ENCODE measurements at places on chromosomes 7 and 10.

DNA sequence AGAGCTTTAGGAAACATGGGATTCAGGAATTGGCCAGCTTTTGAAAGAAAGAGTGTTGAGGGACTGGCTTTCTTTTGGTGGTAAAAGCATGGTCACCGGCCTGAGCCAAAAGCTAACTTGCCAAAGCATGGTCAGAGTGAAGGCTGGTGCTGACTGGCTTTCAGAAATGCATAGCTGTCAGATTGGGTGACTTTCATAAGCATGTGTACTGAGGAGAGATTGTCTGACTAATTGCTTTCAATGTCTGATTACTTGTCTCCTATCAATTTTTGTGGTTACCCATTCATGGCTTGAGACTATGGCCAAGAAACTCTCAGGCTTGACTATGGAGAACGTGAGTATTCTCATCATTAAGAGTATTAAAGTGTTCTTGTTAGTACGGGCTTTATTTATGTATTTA is 28.2 kb downstream of the ZNF25 start:
- no peak overlapping the region for H3K27ac ChIP-seq
- no peak overlapping the region for H3K4me3 ChIP-seq
- H3K27me3 ChIP-seq, result no peaks in the 10 kb centered on the region
- DNase-seq, result no peak

DNA sequence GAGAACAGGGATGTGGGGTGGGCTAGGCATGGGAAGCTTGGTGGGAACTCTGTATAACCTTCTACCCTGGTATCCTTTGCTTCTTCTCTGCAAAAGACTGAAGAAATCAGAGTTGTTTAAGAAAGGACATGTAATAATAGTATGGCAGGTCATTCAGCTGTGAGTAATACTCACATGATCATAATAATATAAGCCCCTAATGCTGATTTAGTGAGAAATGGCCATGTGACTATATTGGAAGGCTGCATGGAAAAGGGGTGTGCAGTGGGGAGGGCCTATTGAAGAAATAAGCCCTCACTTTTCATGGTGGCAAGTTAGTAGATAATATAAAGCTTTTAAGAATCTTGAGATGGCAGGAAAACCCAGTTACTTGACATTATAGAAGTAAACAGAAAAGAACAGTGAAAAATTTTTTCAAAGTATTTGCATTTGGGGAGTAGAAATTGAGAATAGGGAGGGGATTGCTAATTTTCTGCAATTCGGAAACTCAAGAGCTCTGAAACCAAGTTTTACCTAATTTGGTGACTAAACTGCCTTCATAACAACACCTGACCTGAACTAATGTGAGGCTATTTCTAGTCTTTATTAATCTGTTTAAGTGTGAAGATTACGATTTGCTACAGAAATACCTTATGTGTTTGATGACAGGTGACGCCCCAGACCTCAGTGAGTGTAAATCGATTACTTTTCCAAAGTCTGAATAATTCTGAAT is 44.4 kb downstream of the ATXN7L1 start:
- H3K27me3 ChIP-seq, result peaks cover 4% of the 10 kb centered on the region
- no peak overlapping the region for H3K27ac ChIP-seq
- no peak overlapping the region for H3K4me3 ChIP-seq
- no peak for DNase-seq
- H3K36me3 ChIP-seq, result peaks cover 3% of the 10 kb centered on the region
- peaks cover 2% of the 10 kb centered on the region for H3K4me1 ChIP-seq

DNA sequence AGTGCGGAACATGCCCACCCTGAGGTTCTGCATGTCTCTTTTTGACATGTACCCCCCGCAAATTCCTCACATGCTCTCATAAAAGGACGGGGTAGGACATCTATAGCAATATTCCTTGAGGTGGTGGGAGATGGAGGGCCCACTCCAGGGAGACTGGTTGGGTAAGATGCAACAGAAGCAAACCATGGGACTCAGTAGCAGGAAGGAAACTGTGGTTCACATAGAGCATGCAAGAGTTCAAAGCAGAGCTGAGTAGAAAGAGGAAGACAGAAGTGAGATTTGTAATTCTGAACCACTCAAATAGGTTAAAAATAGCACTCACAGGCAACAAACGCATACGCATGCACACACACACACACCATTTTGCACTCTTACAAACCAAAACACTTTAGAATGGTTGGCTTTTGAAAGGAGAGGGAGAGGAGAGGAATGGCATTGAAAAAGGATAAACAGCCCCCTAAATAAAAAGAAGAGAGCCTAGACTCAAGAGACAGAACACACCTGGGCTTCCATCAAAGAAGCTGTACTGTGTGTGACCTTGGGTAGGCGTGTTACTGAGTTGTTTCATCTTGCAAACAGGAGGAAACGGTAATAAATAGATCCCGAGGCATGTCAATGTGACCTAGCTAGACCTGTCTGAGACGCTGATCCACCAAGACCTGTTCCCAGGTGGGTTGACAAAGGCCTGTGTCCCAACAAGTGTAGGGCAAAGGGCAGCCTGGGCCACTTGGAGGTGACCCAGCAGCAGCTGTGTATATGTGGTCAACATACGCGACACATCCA is 77.6 kb upstream of the LRRC4 start:
- peaks cover 29% of the 10 kb centered on the region for H3K27me3 ChIP-seq
- peaks cover 75% of the 10 kb centered on the region for H3K4me1 ChIP-seq
- H3K4me3 ChIP-seq, result peak overlapping the region; percentile 57
- peaks cover 3% of the 10 kb centered on the region for H3K36me3 ChIP-seq

DNA sequence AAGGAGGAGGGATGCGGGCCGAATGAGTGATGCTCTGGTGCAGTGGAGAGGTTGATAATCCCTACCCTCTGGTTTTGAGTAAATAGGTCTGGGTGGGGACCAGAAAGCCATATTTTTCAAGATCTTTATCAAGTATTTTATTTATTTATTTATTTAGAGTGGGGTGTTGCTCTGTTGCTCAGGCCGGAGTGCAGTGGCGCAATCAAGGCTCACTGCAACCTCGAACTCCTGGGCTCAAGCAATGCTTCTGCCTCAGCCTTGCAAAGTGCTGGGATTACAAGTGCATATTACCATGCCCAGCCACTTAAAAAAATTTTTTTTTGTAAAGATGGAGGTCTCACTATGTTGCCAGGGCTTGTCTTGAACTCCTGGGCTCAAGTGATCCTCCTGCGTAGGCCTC is 21.6 kb downstream of the SVIL start:
- H3K36me3 ChIP-seq, result no peaks in the 10 kb centered on the region
- H3K27me3 ChIP-seq, result no peaks in the 10 kb centered on the region
- DNase-seq, result no peak
- H3K4me1 ChIP-seq, result no peaks in the 10 kb centered on the region

- no peaks in the 10 kb centered on the region for H3K27me3 ChIP-seq
- H3K4me3 ChIP-seq, result peak overlapping the region; percentile 30
- DNase-seq, result peak; percentile 51
- peaks cover 56% of the 10 kb centered on the region for H3K36me3 ChIP-seq
- H3K27ac ChIP-seq, result peak overlapping the region; percentile 99
Observed at GRCh38 chr10:14586901-14587300, 187.8 kb downstream of the FAM107B start.

Measured in activated naive CD4-positive, alpha-beta T cell treated with anti-CD3 and anti-CD28 coated beads, Interleukin-2, amount 10 ng/mL, durations not matched to agents 7 days and 5 days (primary cell).